Effector memory CD4-positive, alpha-beta T cell (primary cell): ENCODE measurements at places on chromosomes 7 and 10.

GRCh38 chr10:70053841-70054288 lies 1.2 kb downstream of the MACROH2A2 start:
- no peak for DNase-seq

DNA sequence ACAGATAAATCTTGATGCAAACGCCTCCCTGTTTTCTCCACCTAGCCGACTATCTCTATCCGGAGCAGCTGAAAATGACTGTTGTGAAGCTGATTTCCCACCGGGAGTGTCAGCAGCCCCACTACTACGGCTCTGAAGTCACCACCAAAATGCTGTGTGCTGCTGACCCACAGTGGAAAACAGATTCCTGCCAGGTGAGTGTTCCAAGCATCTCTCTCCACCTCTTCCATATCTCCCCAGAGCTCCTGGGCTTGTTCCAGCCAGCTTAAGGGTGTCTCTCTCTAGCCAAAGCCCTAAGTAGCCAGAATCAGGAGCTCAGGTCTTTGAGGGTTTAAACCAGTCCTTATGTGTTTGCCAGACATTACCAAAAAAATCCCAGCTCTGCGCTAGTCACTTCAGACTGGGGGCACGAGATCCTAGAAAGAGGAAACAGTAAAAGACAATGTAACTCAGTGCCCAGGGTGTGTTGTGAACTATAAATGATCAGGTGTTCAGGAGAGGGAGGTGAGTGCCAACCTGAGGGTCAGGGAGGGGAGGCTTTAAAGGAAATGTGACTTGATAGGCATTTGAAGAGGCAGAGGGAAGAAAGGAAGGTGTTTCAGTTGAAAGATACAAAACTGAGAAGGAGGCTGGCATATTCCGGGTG lies 4.4 kb downstream of the PLAU start:
- no peak for DNase-seq

- DNase-seq = no peak
These were observed 5.8 kb upstream of the ZNF736 start for GRCh38 chr7:64308016-64308270.

GRCh38 chr10:80553436-80553835 lies 15.7 kb downstream of the SH2D4B start:
- DNase-seq = no peak

GRCh38 chr7:22879280-22879679 lies 56.6 kb upstream of the TOMM7 start:
- no peak for DNase-seq

- no peak for DNase-seq
These were observed 17.5 kb upstream of the TEX36 start for GRCh38 chr10:125700355-125700911.

- no peak for DNase-seq
These were observed 131.4 kb upstream of the ODAD2 start for GRCh38 chr10:28130267-28130666.

DNA sequence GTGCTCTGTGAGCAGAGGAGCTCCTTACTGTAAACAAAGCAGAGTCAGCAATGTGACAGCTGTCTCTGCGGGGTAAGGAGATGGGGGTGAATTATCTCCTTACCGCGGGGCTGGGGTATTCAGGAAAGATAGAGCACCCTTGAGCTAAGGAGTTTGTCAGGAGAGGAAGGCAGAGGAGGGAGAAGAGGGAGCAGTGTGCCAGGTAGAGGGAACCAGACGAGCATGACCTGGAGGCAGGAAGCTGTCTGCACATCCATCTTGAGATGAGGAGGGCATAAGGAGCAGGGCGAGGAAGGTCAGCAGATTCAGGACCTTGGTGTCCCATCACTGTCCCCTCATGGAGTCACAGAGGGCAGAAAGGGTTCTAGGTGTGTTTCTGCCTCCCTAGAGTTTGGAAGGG lies 32.5 kb upstream of the GPR26 start:
- no peak for DNase-seq

- no peak for DNase-seq
These were observed 135.7 kb downstream of the PKD1L1 start for GRCh38 chr7:47812429-47813136.

DNA sequence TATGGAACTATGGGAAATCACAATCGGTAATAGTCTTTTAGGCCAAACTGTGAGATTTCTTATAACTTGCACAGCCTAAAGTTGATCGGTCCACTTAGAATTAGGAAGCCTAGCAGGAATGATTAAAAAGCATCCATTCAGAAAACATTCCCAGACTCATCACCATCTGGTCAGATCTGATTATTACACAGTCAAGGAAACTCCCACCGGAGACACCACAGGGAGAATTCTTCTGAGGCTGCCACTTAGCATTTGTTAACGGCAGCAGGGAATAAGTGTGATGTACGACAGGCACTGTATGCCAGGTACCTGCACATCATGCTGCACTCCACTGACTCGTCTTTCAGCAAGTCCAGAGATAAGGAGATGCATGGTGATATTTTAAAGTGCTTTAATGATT lies 227.6 kb upstream of the STEAP1 start:
- no peak for DNase-seq
